ENCODE measurements at places on chromosomes 6 and 20. TPM values are rescaled to one million over a fixed set of nuclear protein-coding genes. Genes with fewer than 3 reads are reported as not detected.

DNA sequence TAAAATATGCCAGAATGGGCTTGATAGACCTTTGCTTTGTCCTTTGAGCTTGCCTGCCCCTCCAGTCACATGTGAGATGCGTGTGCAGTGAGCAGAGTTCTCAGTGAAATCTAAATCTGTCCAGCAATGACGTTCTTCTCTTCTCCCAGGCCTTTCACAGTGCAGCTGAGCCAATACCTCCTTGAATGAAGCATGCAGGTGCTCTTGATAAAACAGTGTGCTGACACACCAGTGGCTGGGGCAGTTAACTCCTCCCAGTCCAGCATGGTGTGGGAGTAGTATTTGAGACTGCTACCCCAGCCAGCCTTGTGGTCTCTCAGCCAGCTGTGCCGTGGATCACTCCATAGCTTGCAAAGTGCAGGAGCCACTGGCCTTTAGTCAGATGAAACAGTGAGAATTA lies 240.5 kb downstream of the FARS2 start:
- no peak for DNase-seq

- no peak for DNase-seq
These were observed 29.0 kb downstream of the PSMB1 start for GRCh38 chr6:170524172-170524502.

The FAM83B gene
- 9.4 TPM for total RNA-seq

The SRMS gene
- not detected for total RNA-seq

- no peak for DNase-seq
These were observed 1131.7 kb upstream of the EYS start for GRCh38 chr6:66838764-66839163.

The GPLD1 gene
- 0.10 TPM for total RNA-seq

The TMEM244 gene
- total RNA-seq: not detected
